T47D (cell line): ENCODE measurements at places on chromosomes 3 and 15.

DNA sequence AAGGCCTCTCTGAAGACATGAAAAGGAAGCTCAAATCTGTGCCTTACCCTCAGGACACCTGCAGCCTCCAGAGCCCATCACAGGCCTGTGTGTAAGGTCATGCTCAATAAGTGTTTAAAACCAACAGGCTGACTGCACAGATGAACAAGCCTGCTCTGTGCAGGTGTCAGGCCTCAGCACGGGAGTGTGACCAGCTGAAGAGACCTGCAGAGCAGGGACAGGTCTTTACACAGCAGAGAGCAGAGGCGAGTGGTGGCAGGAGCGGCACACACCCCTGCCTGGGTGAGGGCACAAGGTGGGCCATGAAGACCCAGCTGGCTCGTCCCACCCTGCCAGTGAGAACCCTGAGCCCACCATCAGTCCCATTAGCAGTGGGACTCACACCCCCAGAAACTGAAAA lies 56.9 kb downstream of the ROPN1B start:
- DNase-seq, result no peak

- DNase-seq, result no peak
Observed at GRCh38 chr3:30962084-30962483, 67.6 kb upstream of the GADL1 start.

- no peak for DNase-seq
Observed at GRCh38 chr3:126956866-126957650, 25.9 kb upstream of the PLXNA1 start.

GRCh38 chr3:113264283-113265131 lies 53.1 kb downstream of the BOC start:
- no peak for DNase-seq

DNA sequence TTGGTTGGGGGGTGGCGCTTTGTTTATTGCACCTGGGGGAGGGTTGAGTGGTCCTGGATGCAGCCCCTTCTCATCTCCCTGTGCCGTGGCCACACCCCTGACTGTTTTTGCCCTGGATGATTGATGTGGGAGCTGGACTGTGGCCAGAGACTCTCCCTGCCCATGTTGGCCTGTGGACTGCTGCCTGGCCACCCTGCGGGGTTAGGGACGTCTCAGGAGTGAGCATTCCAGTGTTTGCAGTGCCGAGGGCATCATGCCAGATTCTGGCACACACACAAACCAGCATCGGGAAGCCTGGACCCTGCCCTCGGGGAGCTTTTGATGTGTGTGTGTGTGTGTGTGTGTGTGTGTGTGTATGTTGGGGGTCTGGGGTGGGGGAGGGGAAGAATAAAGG lies 15.8 kb downstream of the APBA2 start:
- DNase-seq, result no peak

- DNase-seq, result no peak
Observed at GRCh38 chr15:62719316-62719715, 323.2 kb upstream of the TPM1 start.

DNA sequence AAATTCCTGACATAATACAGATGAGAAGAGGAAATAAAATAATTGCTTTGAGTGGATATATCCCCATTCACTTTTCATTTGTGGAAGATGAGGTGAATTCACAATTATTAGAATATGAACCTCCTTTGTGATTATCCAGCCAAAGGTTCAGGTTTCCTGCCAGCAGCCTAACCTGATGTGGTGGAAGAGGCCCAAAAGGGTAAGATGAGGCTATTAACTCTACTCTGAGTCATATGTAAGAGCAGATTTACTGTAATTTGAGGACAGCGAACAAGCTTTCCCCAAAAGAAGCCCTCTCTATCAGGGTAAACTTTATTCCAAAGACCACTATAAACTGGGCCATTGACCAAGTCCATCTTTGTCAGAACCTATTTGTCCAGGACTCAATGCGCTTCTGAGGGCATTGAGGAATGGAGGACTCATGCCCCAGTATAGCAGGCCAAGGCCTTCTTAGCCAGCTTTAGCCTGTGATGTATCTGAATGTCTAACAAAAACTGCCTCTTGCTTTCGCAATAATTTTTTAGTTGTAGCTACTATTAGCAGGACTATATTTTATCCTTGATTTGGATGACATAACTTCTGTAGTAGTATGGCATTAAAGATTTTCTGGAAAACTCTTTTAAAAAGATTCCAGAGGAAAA lies 91.1 kb upstream of the ARL6 start:
- DNase-seq, result no peak

- DNase-seq, result no peak
Observed at GRCh38 chr3:123339302-123339701, 109.6 kb downstream of the ADCY5 start.

DNA sequence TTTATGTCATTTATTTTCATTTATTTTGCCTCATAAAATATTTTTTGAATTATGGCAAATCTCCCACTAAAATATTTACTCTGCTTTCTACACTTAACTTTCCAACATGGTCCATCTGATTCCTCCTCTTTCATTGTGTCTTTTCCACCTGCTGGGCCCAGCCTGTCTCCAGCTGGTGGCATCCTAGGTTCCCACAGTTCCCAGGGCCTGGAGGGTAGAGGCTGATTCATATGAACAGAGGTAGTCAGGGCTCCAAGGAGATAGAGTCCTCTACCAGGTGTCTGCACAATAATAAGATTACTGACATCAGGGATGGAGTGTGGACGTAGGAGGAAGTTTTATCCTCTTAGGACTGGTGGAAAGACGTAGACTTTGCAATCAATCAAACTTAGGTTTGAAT lies 14.3 kb downstream of the ZBTB38 start:
- DNase-seq, result no peak

GRCh38 chr3:177377166-177377565 lies 179.9 kb upstream of the TBL1XR1 start:
- peak; percentile 87 for DNase-seq

DNA sequence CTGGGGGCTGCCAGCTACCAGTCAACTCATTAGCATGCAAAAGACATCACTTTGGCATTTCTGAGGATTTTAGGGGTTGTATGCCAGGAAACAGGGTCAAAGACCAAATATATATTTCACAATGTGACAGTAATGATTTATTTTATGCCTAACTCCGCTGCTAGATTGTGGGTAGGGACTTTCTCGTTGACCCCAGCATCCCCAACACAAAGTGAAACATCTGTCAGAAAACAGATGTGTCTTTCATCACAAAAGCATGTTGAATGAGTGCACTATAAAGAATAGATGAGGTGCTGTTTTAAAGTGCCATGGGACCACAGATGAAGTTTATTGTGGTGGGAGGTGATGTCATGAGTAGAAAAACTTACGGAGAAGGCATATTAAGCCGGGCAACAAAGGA lies 59.7 kb downstream of the ITPR1 start:
- no peak for DNase-seq

GRCh38 chr15:52702390-52702789 lies 23.2 kb upstream of the ATOSA start:
- no peak for DNase-seq

- no peak for DNase-seq
Observed at GRCh38 chr3:179308001-179308400, 14.8 kb upstream of the ZNF639 start.

- no peak for DNase-seq
Observed at GRCh38 chr3:123071146-123071545, 4.3 kb downstream of the PDIA5 start.

GRCh38 chr15:60004846-60005351 lies 788 bp downstream of the FOXB1 start:
- no peak for DNase-seq

DNA sequence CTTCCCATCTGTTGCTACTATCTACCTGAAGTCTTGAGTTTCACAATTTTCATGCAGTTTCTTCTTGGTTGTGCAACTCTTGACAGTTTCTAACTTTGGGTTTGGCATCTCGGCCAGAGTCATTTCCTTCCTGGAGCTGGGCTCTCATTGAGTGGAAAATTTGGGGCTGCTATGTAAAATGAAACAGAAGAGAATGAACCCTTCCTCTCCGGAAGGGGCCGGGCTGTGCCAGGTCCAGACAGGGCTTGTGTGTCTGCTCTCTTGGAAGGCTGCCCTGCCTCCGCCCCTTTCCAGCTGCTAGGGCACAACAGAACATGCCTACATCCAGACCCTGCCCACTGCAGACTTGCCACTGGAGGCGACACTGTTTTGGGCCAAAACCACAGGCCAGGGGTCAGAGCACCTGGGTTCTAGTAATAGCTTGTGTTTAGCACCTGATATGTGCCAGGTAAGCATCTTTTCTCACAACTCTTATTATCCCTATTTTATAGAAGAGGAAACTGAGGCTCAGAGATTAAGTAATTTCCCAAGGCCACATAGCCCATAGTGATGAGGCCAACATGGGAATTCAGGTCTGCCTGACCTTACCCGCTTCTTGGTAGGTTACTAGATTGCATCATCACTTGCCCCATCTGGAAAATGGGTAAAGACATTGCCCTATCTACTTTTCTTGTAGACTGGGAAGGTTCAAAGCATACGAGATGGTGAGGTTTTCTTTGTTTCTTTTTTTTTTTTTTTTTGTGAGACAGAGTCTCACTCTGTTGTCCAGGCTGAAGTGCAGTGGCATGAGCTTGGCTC lies 25.0 kb downstream of the IRAK2 start:
- DNase-seq, result no peak

- no peak for DNase-seq
Observed at GRCh38 chr3:27095553-27096222, 273.5 kb downstream of the NEK10 start.

GRCh38 chr3:5644773-5645670 lies 457.5 kb downstream of the EDEM1 start:
- DNase-seq, result peak; percentile 30

- peak; percentile 3 for DNase-seq
Observed at GRCh38 chr3:78906245-78906644, 861.6 kb downstream of the ROBO1 start.

GRCh38 chr3:177787279-177788041 lies 590.2 kb upstream of the TBL1XR1 start:
- no peak for DNase-seq

- DNase-seq, result no peak
Observed at GRCh38 chr15:57403017-57403416, 26.7 kb downstream of the CGNL1 start.

GRCh38 chr3:47098910-47099309 lies 65.0 kb downstream of the SETD2 start:
- no peak for DNase-seq

DNA sequence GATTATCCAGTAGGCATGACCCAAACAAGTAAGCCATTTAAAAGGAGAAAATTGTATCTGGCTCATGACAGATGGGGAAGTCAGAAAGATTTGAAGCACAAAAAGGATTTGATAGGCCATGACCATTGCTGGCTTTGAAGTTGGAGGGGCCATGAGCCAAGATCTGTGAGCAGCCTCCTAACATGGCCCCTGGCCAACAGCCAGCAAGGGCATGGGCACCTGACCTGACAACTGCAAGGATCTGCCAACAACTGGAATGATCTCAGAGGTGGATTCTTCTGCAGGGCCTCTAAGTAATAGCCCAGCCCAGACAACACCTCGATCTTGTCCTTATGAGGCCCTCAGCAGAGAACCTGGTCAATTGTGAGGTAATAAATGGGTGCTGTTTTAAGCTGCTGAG lies 93.0 kb downstream of the ARNT2 start:
- DNase-seq, result no peak

GRCh38 chr3:115081444-115081843 lies 65.6 kb downstream of the ZBTB20 start:
- no peak for DNase-seq

DNA sequence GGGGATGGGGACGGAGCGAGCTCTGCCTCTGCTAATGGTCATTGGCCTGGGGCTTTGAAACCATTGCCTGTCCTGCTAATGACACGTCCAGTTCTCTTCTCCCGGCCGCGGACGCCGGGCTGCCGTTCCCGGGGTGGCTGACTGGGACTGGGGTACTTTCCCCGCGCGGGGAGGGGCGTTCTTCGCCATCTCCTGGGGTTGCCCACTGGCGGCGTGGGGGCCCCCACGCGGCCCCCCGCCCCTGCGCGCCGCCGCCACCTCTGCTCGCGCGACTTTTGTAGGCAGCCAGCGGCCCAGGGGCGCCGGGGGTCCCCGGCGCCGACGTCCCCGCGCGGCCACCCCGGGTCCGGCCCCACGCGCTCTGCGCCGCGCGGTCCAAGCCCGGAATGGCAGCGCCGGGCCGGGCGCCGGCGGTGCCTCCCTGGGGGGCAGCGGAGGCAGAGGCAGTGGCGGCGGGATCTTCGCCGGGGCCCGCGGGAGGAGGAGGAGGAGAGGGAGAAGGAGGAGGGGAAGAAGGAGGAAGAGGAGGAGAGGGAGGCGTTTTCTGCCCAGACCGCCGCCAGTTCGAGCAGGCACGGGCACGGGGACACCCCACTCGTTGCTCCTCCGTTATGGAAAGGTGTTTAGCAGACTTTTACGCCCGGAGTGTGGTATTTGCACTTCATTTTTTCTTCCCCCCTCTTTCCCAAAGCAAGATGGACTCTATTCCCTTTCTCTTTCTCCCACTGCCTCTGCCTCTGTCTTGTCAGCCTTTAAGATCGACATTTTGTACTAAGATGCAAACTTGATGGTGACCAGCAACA lies 2.3 kb downstream of the BBX start:
- no peak for DNase-seq

DNA sequence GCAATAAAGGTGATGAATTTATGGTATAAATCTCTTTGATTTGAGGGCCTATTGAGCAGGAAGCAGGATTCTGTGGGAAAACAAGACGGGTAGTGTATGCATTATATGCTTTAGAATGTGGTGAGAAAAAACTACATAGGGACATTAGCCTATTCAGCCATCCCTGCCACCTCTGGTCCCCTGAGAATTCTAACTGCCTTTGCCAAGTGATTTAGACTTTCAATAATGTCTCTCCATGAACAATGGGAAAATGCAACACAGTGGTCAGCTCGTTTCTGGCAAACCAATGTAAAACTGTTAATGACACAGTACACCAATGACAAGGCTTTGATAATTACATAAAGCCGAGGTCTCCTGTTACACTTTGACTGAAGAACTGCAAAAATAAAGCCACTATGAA lies 314.7 kb upstream of the CNTN4 start:
- no peak for DNase-seq

DNA sequence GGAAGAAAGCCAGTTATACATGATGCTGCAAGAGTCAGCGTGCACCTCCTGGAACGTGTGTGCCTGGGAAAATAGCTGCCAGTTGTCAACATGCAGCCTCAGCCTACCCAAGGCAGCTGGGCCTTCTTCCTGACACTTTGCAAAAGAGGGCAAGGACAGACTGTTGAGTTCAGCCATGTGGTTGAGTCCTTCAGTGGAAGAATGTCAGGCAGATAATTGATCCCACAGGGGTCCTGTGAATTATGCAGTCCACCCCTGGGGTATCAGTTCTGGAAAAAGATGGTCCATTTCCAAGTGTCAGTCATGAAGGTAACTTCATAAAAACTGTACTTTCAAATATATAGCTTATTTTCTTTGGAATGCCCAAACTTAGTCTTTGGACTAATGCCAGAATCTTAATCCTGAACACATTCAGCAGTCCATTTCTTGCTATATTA lies 79.6 kb downstream of the ARNT2 start:
- DNase-seq, result no peak

DNA sequence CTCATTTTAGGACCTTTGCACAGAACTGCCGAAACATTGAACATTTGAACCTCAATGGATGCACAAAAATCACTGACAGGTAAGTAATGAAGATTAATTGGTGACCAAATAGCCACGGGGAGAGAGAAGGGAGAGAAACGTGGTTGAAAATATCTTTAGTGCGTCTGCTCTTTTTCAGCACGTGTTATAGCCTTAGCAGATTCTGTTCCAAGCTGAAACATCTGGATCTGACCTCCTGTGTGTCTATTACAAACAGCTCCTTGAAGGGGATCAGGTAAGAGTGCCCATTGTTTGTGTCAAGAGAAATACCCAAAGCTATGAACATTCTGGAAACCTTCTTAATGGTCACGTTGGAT lies 67.1 kb downstream of the UBP1 start:
- DNase-seq, result no peak
